Thoracic aorta (tissue), 2 donors: ENCODE measurements at places on chromosomes 1 and 21. TPM values are rescaled to one million over a fixed set of nuclear protein-coding genes. Genes with fewer than 3 reads are reported as not detected.

- no peak for DNase-seq
These were observed 9.2 kb downstream of the FCRL3 start for GRCh38 chr1:157691285-157691920.

DNA sequence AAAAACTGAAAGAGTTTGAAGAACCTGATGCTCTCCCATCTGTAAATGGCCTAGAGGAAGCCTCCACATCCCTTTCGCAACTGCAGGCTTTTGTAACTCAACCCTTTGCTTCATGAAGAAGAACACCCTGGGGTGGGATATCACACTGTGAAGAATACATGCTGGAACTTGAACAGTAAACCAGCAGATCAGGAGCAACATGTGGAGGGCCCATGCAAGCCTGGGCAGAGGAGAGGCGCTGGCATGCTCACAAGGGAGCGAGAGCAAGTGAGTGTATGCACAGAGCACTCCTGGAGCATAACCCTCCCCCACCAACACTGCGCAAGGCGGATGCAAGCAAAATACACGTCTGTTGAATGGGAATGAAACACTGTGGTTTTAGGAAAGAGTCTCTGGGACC is 24.6 kb upstream of the SPAG17 start:
- DNase-seq: no peak

GRCh38 chr1:34970220-34970735 is 14.9 kb downstream of the TMEM35B start:
- DNase-seq: no peak

DNA sequence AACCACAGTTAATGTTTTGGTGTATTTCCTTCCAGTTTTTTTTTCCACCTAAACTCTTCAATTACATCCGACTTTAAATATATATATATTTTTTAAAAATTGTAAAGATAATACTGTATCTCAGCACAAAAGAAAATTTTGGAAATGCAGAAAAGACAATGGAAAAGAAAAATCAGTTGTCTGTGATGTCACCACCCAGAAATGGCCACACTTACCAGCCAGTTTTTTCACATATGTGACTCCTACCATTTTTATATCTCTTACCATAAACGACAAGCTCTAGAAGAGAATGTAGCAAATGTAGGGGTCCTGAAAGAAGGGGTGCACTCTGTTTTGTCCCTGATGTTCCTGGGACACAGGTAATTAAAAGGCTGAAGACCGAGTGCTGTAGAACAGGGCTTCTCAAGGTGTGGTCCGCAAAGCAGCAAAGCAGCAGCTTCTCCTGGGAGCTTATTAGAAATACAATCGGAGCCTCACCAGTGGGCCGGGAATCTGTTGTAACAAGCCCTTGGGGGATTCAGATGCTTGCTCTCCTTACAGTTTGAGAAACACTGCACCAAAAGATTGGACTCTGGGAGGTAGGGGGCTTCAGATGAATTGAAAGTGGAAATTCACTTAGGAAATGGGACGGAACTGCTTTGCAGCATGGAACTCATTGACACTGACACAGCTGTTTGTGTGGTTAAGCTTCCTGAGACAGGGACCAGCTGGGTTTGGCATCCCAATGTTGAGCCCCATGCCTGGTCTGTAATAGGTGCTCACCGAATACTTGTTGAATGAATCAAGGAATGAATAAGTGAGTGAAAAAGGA is 44.1 kb downstream of the ALPL start:
- no peak for DNase-seq

DNA sequence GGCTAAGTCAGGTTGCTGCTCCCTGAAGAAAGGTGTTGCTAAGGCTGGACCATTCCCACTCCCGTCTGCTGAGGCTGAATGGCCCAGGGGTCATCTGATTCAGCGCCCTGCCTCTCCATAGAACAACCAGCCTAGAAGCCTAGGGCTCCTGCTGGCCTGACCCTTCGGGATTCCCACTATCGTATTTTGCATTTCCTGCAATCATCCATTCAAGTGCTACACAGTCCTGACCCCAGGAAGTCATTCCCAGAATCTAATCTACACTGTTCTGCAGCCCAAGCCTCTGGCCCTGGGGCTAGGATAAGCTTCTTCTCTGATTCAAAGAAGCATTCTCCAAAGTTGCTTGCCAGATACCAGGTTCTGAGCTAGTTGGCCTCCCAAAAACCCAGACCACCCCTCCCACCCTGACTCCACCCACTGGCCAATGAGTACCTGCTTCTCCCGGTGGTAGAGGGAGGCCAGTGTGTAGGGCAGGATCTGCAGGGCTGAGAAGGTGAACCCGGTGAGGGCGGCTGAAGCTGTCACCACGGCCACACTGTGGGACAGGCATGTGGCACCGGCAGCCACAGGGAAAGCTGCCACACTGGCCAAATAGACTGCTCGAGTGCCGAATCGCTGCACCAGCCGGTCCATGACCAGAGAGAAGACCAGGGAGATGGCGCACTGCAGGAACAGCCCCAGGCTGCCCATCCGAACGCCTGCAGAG is 18.7 kb downstream of the SLC45A3 start:
- DNase-seq: no peak

- DNase-seq: no peak
These were observed 97.8 kb downstream of the DUSP10 start for GRCh38 chr1:221644145-221644448.

DNA sequence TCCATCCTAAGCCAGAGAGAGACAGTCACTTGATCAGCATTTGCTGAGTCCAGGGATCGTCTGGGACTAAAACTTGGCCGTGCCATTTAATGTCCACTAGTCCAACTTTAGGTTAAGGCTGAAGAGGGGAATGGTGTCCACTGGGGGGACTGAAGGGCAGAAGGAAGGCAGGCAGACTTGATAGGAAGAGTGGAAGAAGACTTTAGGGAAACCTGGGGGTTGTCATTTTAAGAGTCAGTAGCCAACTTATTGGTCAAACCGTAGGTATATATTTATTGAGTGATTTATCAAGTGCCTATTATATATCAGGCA is 1.3 kb upstream of the LMOD1 start:
- no peak for DNase-seq

- DNase-seq: no peak
These were observed 145.5 kb downstream of the IGSF21 start for GRCh38 chr1:18253093-18253492.

GRCh38 chr1:110798691-110799256 is 74.2 kb upstream of the CD53 start:
- DNase-seq: no peak

DNA sequence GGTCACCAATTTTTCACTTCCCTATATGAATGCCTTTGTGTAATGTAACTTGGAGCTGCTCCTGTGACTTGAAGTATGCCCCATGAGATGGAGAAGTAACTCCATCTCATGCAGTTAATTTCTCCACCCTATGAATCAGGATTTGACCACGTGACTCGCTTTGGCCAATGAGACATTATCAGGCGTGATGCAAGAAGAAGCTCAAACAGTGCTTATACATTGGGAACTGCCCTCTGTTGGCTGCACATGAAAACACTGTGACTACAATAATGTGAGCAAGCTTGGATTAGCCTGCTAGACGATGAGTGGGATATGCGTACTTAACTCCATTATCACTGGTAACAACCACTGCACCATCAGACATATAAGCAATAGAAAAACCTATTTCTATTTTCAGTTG is 684.4 kb downstream of the PLA2G4A start:
- DNase-seq: no peak

GRCh38 chr1:3600354-3600753 is 11.0 kb downstream of the MEGF6 start:
- DNase-seq: no peak

GRCh38 chr1:23889074-23889473 is 21.0 kb upstream of the FUCA1 start:
- no peak for DNase-seq

The WNT9A gene
- 1.2 TPM for total RNA-seq

The GJA9 gene
- not detected for total RNA-seq

The ARHGAP30 gene
- total RNA-seq: 16.4 TPM

The MPL gene
- total RNA-seq: not detected

The LEMD1 gene
- not detected for total RNA-seq

The SYDE2 gene
- total RNA-seq: 13.4 TPM
